Bronchial epithelial cell (primary cell): ENCODE measurements at places on chromosomes 13 and 19.
A peak's percentile ranks its signal among the peaks of the same experiment; 100 is the strongest.

- peak; percentile 50 for DNase-seq
These were observed 66.6 kb downstream of the ARHGEF18 start for GRCh38 chr19:7415163-7415856.

- no peak for DNase-seq
These were observed 964.8 kb downstream of the PCDH9 start for GRCh38 chr13:66265371-66265770.

DNA sequence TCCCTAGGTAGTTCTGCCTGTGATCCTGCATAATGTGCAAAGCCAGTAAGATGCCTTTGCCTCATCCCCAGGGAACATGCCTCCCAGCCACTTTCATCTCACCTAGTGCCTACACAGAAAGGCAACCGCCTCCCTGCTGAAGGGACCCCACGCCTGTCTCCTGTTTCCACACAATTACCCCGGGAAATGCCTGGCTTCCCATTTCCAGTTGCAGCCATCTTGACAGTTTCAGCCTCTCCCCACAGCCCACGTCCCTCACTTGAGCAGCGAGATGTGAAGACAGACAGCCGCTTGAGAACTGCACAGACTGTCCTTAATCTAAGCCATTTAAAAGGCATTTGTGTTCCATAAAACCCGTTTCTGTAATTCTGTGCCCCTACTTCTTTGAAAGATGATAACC, 4.7 kb upstream of the UQCRFS1 start:
- no peak for DNase-seq

GRCh38 chr13:59356607-59357006, 807.1 kb downstream of the DIAPH3 start:
- no peak for DNase-seq

DNA sequence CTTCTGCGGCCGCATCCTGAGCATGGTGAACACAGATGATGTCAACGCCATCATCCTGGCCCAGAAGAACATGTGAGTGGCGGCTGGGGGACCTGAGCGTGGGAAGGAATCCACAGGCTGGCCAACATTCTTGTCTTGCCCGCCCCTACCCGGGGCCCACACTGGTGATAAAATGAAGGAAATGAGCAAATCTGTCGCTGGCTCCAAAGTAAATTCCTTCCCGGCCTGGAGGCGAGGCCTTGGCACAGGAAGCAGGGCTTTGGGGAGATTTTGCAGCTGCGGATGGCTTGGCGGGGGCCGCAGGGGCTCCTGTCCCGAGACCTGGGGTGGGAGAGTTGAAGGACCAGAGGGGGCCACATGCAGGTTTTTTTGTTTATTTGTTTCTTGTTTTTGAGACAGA, 4.4 kb downstream of the KXD1 start:
- DNase-seq: no peak

DNA sequence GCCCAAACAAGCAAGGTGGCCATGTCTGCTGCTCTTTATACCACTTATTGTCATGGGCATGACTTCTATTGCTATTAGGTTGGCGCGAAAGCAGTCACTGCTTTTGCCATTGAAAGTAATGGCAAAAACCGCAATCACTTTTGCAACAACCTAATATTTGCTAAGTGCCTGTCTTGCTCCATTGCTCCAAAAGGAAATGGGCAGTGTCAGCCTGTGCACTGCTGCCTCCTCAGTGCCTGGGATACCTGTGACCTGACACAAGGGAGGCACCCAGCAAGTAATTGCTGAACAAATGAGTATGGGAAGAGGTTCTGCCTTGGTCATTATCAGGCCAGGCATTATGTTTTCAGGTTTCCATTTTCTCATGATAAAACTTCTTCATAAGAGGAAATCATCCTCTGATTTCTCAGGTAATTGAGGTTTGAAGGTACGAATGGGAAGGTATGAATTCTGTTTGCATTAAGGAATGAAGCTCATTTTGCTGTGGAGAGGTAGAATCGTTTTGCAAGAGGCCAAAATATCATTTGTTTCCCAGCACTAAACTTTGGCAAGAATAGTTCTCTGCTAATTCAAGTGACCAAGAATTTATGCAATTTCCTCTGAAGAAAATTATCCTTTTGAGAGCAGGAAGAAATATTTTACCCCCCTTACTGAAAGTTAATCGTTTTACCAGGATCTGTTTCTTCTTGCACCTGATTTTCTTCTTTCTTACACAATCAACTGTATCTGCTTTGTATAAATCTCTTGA, 128.4 kb upstream of the SPRY2 start:
- DNase-seq: peak; percentile 10

DNA sequence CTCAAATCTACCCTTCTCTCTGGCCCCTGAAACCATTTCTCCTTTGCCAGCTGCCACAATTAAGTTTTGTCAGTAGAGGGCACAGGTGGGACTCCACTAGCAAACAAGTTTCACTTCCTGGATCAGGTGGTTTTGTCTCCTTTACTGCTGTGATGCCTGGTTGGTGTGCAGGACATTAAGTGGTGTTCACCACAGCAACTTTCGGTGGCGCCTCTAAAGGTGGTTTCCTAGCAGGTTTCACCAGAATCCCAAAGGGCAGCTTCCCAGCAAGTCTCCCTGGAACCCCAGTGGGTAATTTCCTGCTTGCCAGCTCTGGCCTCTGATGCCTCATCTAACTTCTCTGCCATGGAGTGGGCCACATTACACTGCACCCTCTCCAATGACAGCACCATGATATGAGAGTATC, 16.6 kb downstream of the MED4 start:
- peak; percentile 26 for DNase-seq

- DNase-seq: no peak
These were observed at the start of gene KLF16 for GRCh38 chr19:1863328-1863637. KLF16 (minus strand) TSS chr19:1863579; CDS start chr19:1863497, 82 bp downstream.

DNA sequence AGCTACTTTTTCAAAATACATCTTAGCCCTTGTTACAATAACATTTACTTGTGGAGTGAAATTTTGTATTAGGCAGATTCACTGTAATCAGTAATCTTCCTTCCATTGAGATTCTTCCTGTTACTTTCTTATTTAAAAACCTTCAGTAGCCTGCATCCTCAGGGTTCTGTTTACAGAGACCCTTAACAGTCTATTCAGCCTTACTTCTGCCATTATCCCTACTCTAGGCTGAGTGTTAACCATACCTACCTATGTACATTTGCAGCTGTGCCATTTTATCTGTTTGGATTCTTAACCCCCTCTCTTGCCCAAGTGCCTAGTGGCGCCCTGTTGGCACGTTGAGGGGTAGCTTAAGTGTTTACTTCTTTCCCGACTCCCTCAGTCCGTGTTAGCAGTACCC, 71.9 kb downstream of the LRCH1 start:
- no peak for DNase-seq

- no peak for DNase-seq
These were observed 11.6 kb downstream of the GJB2 start for GRCh38 chr13:20181188-20181587.

- DNase-seq: no peak
These were observed 158.8 kb downstream of the RGCC start for GRCh38 chr13:41616151-41616550.

- DNase-seq: no peak
These were observed 3.5 kb upstream of the ZNF175 start for GRCh38 chr19:51567583-51567982.

GRCh38 chr13:66618702-66619101, 611.4 kb downstream of the PCDH9 start:
- peak; percentile 52 for DNase-seq

DNA sequence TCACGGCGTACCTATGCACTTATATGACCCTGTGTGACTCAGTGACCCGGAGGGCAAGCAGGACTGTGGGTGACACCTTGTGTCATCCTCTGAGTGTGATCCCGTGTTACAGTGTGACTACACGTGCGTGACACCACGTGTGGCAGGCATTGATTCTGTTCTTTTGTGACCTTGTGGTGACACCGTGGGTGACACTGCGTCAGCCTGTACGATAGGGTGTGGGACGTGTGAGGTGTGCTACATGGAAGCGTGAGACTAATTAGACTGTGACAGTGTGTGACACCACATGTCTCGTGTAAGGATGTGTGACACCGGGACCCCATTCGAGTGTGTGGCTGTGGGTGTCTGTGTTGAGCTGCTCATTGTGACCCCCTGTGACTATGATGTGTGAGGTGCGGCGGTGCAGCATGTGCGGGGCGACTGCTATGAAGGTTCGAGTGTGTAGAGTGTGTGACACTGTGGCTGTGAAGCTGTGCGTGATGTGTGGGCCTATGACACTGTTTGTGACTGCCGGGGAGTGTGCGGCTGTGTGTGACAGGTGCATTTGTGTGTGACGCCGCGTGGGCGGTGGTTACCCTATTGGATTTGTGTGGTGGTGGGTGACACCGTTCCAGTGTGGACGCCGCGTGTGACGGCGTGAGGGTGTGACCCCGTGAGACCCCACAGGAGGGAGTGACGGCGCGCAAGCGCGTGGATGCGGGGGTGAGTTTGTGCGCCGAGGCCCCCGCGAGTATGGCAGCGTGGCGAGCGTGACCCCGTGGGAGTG, 399 bp upstream of the SPTBN4 start:
- DNase-seq: no peak

GRCh38 chr13:81171065-81171647, 830.2 kb upstream of the SPRY2 start:
- peak; percentile 35 for DNase-seq

GRCh38 chr13:50726164-50726563, 117.3 kb downstream of the DLEU7 start:
- DNase-seq: no peak

- peak; percentile 94 for DNase-seq
These were observed 303.4 kb downstream of the SPRY2 start for GRCh38 chr13:80037505-80037888.

DNA sequence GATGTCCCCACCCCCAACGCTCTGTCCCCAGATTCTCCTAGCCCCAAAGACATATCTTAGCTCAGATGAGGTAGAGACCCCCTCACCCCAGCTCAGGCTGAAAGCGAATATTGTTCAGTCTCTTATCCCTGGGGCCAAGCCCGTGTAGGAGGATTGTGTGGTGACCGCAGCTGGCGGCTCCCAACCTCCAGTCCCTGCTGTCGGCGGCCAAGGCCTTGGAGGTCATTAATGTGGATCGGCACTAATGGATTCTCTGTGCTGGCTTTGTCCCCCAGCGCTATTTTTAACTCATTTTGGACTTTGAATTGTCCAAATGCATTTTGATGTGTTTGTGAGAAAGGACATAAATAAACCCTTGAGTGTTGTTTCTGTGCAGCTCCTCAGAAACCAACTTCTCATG, 124.2 kb downstream of the UQCRFS1 start:
- DNase-seq: no peak

GRCh38 chr19:6297202-6297601, 17.4 kb upstream of the MLLT1 start:
- no peak for DNase-seq

GRCh38 chr13:39682788-39683187, 27.3 kb downstream of the COG6 start:
- DNase-seq: no peak

DNA sequence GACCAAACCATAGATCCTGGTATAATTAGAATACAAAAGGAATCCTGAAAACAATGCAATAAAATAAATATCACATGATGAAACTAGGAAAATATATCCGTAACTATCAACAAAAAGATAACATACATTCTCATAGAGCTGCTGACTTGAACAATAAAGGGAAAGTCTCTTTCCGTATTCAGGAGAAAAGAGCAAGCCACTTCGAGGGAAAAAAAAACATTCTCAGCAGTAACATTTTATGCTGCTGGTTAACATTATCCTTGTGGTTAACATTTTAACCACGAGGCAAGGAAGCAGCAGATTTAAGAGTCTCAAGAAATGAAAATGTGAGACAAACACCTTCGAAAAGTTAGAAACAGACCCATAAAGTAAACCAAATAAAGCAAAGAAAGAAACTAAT, 25.8 kb downstream of the NALCN start:
- no peak for DNase-seq

DNA sequence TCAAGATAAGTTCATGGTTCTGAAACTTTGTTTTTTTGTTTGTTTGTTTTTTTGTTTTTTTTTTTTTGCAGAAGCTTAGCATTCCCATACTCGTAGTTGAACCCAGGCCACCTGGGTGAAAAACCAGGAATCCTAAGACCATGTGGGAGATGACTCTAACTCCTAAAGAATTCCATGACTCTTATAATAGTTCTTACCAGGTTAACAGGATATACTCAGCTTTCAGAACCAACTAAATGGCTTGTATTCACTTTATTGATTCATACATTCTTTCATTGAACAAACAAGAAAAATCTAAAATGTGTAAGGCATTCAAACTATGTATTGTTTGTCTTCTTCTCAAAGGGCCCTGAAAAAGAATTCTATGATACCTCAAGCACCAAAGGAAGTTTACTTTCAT, 40.5 kb upstream of the KLF5 start:
- DNase-seq: peak; percentile 28

GRCh38 chr13:20824762-20825476, 51.2 kb upstream of the EEF1AKMT1 start:
- no peak for DNase-seq

GRCh38 chr19:29700498-29700897, 14.6 kb downstream of the C19orf12 start:
- DNase-seq: no peak

GRCh38 chr19:8243146-8243545, 34.0 kb downstream of the CERS4 start:
- no peak for DNase-seq

GRCh38 chr19:53308339-53308811, 25.2 kb upstream of the ZNF845 start:
- DNase-seq: no peak

- no peak for DNase-seq
These were observed 44.8 kb downstream of the C13orf42 start for GRCh38 chr13:51066091-51066831.

DNA sequence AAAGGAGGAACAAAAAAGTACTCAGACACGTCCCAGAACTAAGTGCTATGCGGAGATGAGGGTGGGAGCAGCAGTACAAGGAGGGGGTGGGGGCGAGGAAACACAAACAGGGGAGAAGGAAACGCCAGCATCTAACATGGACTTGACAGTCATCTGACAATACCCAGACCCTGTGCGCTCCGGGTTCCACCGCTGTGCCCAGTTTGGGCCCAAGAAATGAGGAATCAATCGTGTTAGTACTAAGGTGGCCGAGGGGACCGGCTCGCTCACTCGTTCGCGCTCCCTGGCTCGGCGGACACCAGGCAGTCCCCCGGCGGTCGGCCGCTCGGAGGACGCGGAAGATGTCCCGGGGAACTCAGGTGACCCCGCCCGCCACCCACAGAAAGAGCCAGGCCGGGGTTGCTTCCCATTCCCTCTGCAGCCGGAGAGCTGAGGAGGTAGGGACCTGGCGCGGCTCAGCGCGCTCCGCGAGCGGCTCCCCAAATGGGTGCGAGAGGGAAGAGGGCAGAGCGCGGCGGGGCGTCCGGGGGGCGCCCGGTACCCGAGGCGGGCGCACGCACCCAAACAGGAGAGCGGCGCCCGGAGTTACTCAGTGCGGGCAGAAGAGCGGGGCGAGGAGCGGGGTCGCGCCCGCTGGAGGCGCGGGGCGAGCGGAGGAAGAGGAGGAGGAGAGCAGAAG, 616 bp downstream of the TSHZ3 start:
- DNase-seq: no peak

GRCh38 chr13:50914848-50915247, 5.3 kb downstream of the RNASEH2B start:
- no peak for DNase-seq

GRCh38 chr13:61148211-61148610, 267.4 kb downstream of the PCDH20 start:
- no peak for DNase-seq

- no peak for DNase-seq
These were observed 381.6 kb downstream of the KLF5 start for GRCh38 chr13:73440296-73440895.
